Stimulated activated CD4-positive, alpha-beta T cell treated with anti-CD3 and anti-CD28 coated beads, TNF-alpha, amount 100 ng/mL, for 24 hours (primary cell): ENCODE measurements at places on chromosomes 13 and 19.

DNA sequence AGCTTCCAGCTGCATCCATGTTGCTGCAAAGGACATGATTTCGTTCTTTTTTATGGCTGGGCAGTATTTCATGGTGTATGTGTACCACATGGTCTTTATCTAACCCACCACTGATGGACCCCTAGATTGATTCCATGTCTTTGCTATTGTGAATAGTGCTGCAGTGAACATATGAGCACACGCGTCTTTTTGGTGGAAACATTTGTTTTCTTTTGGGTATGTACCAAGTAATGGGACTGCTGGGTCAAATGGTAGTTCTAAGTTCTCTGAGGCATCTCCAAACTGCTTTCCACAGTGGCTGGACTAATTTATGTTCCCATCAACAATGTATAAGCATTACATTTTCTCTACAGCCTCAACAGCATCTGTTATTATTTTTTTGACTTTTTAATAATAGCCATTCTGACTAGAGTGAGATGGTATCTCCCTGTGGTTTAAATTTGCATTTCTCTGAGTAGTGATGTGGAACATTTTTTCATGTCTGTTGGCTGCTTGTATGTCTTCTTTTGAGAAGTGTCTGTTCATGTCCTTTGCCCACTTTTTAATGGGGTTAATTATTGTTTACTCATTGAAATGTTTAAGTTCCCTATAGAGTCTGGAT lies 6.8 kb upstream of the UBE2L5 start:
- DNase-seq, result no peak

DNA sequence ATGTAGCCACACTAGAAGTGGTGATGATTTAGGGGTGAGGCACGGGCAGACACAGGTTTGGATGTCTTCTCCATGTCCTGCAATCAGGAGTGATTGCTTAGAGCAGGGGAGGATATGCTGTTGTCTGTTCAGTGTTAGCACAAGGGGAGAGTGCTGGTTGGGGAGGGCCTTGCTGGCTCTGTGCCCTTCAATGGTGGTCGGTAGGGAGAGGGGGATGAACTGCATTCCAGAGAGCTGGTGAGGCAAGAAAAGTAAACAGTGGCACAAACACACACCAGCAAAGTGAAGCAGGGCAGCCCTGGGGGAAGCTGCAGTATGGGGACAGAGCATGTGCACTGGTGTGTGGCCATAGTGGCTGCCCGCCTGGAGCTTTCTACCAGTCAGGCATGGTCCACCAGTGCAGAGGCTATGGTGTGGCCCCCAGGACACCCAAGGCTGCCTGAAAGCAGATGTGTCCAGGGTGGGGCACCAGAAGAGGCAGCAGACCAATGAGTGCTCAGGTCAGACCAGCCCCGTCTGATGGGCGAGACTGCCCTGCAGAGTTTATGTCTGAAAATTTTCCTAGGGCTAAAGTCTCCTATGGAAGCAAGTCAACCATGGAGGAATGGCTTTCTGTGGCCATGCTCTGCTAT lies 1676.9 kb downstream of the PCDH9 start:
- DNase-seq, result no peak

- DNase-seq, result no peak
Observed at GRCh38 chr19:10617409-10618121, 7.8 kb upstream of the SLC44A2 start.

DNA sequence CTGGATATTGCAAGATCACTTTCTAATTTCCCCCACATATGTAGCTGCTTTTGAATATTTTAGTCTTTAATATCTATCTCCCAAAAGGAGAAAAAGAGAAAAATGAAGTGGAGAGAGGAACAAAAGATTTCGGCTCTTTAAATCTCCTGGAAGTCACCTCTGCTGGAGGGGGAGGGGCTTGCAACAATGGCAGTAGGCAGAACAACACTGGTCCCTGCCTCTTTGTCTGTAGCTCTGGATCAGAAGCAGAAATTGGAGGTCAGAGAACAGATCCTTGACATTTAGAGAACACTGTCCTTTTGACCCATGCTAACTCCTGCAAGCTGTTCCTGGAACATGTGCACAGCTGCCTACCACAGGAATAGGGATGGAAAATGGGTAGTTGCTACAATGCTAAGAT lies 86.7 kb upstream of the GPR12 start:
- DNase-seq, result no peak

- DNase-seq, result no peak
Observed at GRCh38 chr19:50514346-50515167, 844 bp upstream of the ASPDH start.

DNA sequence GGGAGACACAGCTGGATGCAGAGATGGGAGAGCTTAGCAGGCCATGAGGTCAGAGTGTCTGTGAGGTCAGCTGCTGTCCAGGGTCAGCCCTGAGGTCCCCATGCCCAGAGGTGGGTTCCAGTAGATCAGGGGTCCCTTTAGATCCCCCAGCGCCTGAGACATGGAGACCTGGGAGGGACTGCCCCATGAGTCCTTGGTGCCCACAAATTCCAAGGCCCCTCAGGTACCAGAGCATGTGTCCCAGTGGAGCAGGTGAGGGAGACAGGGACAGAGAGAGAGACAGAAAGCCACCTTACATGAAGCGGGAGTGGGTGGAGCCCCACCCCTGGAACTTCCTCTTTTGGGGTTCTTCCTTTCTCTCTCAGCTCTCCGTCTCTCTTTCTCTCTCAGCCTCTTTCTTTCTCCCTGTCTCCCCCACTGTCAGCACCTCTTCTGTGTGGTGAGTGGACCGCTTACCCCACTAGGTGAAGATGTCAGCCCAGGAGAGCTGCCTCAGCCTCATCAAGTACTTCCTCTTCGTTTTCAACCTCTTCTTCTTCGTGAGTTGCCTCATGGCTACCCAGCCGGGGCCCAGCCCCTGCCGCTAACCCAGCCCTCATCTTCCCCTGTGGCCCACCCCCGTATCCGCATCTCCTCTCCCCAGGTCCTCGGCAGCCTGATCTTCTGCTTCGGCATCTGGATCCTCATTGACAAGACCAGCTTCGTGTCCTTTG lies at the start of gene CD37:
Gene CD37, plus strand, starts transcription at position 336 of the 713 bp plus-strand sequence. Its CDS starts 135 bp downstream, at position 471.
- no peak for DNase-seq

DNA sequence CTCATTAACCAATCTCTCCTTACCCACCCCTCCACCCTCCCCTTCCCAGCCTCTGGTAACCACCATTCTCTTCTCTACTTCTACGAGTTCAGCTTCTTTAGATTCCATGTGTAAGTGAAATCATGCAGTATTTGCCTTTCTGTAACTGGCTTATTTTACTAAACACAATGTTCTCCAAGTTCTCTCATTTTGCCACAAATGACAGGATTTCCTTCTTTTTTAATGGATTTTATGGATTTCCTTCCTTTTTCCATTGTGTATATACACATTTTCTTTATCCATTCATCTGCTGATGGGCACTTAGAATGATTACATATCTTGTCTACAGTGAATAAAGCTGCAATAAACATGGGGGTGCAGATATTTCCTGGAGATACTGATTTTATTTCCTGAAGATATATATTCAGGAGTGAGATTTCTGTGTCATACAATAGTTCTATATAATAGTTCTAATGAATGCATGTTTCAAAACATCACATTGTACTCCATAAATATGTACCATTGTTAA lies 20.2 kb downstream of the KCTD12 start:
- DNase-seq, result no peak

GRCh38 chr13:23963184-23963931 lies 66.1 kb upstream of the C1QTNF9B start:
- no peak for DNase-seq

DNA sequence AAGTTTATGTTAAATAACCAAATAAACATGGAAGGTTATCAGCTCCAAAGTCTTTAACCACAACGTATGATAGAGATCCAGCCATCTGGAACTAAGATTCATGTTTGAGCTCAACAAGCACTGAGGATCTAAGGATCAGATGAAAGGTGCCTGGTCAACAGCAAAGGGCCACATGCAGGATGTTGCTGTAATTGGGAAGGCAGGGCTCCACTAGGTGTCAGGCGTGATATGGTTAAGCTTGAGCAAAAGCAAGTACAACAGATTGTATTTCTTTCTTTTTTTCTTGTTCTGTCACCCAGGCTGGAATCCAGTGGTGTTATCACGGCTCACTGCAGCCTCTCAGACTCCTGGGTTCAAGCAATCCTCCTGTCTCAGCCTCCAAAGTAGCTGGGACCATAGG lies 12.0 kb downstream of the EBPL start:
- no peak for DNase-seq

DNA sequence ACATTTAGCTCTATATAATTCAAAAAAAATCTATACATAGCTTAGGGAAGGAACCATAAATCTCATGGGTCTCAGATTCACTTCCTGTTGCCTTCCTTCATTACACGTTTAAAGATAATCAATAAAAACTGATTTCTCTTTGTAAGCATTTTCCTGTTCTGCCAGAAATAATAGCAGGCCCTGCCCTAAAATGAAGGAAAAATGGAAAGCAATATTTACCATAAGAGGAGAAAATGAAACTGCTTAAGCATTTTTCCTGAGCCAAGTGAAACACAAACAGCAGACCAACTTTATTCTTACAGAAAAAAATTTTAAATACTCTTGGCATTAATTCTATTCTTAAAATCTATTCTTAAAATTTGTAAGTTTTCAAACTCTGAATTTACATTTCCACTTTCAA lies 4.0 kb downstream of the LHFPL6 start:
- DNase-seq, result no peak

GRCh38 chr13:67772807-67773453 lies 542.8 kb upstream of the PCDH9 start:
- no peak for DNase-seq

DNA sequence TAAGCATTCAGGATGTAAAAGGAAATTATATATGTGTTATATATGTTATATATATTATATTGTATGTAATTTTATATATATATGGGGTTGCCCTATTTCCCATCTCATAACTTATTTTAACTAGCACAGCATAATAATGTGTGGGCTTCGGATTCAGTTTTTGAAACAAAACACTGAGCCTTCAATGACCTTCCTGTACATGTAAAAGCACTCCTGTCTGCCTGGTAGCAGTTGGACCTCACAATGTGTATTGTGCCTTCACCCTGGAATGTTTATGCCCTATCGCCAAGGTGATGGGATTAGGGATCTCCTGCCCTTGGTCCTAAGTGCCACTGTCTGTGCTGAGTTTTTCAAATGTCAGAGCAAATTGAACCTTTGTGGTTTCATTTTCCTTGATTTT lies 968.8 kb downstream of the TUBA3C start:
- DNase-seq, result no peak

- DNase-seq, result no peak
Observed at GRCh38 chr19:47657719-47658118, 48.8 kb downstream of the BICRA start.

GRCh38 chr19:18437491-18438330 lies at the start of gene ISYNA1:
TSS of gene ISYNA1 (minus strand) at chr19:18438133. CDS start at chr19:18437979, 154 bp downstream.
- no peak for DNase-seq

DNA sequence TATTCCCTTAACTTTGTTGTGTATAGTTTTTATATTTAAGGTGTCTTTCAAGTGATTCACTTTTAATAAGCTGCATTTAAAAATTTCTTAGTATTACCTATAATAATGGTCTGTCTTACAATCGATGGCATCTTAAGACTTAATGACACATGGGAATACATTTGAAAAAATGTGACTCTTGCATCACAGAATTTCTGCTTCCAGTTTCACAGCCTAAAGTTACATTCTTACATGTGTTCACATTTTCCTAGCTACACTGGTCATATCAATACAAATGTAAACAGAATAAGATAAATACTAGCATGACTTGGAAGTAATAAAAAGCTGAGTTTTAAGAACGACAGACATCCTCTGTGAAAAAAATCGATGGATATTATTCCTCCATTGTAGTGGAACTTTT lies 1597.1 kb upstream of the MIR17HG start:
- no peak for DNase-seq

DNA sequence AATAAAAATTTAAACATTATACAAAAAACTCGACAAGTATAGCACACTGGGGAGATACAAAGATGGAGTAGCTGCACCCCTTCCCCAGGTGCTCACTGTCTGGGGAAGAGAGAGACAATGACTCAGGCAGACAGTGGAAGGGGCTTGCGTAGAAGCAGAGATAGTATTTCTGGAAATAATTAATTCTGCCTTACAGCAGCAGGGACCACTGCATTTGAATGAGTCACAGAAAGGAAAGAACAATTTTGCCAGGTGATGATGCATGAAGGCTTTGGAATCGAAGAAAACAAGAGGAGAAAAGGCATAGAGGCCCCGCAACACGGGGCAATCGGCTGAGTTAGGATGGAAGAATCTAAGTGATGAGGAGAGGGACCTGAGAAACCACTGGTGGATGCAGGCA lies 447.4 kb downstream of the EFNB2 start:
- no peak for DNase-seq

DNA sequence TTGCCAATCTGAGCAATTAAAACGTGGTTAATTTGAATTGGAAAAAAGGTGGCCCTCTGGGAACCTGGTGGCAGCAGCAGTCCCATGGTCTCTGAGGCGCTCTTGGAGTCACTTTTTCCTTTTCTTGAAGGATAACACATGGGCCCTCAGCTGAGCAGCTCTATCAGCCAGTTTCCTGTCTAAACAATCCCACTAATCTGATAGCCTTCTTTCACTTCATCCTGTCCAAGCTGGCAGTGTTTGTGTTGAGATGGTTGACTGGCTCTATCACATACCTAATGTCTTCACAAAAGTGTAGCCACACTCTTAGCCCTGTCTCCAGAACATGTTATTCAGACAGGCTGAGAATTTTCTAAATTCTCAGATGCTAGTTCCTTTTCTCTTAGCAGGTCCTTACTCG lies 10.7 kb downstream of the MZT1 start:
- no peak for DNase-seq

DNA sequence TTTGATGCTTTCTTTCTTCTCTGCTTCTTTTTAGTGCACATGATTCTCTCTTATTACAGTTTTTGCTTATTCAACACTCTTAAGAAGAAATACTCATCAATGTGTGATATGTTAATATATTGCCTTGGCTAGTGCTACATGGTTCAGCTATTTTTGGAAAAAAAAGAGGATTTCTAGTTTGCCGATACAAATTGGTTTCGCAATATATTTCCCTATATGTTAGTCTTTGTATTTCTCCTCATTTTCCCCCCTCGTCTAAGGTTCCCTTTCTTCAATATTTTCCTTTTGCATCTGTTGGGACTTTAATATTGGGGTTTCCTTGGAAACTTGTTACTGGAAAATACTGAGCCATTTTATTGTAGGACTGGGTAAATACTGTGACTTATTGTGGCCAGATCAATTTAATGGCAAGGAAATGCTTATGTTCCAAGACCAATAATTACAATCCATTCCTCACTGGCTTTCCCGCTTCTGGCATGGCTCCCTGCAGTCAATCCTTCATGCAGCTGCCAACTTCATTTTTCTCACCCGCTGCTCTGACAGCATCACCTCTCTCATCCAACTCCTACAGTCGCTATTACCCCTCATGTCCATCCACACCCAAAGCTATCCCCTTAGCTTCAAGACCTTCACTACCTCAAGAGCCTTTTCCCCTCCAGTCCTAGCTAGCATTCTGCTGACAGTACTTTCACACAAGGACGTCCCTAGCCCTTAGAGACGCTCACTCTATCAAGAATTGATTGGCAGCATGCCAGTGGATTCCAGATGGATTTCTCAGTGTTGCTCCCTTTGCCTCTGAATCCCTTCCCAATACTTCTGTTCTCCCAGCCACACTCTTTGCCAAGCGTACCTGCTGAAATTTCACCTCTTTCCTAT lies 280.1 kb upstream of the TMTC4 start:
- DNase-seq, result no peak
